ENCODE measurements at places on chromosomes 7 and 10.

- peak; percentile 44 for DNase-seq
Observed at GRCh38 chr7:117092785-117093184, 139.5 kb downstream of the ST7 start.

- DNase-seq = no peak
Observed at GRCh38 chr10:18271491-18271890, 131.3 kb downstream of the CACNB2 start.

DNA sequence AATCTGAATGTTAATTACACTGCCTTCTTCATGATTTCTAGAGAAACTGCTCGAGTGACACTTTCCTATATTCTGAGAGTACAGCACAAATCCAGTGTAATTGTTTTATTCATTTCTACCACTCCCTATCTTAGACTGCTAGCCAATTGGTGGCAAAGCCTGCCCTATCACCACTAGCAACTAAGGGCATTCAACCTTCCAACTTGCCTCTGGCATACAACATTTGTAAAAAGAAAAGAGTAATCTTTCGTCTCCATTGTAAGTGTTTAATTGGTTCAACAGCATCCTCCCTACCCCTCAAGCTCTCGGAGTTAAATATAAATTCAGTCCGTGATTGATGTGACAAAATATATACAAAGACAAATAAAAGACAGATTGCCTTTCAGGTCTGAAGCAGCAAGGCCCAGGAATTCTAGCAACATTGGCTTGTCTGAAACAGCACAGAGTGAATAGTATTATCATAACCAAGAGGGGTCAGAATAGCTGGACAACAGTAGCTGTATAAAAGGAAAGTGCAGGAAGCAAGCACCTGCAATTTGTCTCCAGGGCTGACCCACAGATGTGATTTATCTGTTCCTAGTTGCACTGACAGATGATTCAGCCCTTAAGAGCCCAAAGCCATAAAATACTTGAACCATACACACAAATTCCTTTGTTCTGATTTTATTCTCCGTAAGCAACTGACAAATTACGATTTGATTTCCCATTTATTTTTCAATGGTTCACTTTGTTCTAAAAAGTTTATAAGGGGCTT lies 47.6 kb upstream of the ANKRD1 start:
- DNase-seq = no peak

GRCh38 chr10:79023240-79024162 lies 45.3 kb upstream of the ZMIZ1 start:
- no peak for DNase-seq

DNA sequence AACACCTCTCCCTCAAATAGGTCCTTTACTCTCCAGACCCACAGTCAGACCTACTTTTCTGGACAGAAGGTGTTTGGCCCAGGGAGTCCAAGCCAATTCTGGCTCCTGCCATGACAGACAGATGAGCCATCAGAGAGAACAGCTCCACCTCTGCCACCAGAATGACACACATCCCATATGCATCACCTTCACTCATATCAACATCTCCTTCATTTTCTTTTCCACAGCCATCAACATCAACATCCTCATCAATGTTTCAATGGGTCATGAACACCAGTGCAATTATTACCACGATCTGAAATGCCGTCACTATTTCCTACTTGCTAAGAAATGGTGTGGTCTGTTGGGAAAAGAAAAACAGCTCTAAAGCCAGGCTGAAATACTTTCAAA lies 67.9 kb downstream of the CCDC71L start:
- no peak for DNase-seq

DNA sequence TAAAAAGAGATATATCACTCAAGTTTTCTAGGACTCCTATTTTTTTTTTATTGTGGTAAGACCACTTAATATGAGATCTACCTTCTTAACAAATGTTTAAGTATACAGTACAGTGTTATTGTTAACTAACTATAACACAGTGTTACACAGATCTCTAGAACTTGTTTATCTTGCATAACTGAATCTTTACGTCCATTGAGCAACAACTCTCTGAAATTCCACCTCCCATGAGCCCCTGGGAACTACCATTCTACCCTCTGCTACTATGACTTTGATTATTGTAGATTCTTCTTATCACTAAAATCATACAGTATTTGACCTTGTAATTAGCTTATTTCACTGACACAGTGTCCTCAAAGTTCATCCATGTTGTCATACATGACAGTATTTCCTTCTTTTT lies 22.5 kb upstream of the REEP3 start:
- DNase-seq = no peak

GRCh38 chr7:134941952-134942351 lies 44.4 kb upstream of the AGBL3 start:
- no peak for DNase-seq

- no peak for DNase-seq
Observed at GRCh38 chr7:123944395-123944794, 19.4 kb downstream of the SPAM1 start.

DNA sequence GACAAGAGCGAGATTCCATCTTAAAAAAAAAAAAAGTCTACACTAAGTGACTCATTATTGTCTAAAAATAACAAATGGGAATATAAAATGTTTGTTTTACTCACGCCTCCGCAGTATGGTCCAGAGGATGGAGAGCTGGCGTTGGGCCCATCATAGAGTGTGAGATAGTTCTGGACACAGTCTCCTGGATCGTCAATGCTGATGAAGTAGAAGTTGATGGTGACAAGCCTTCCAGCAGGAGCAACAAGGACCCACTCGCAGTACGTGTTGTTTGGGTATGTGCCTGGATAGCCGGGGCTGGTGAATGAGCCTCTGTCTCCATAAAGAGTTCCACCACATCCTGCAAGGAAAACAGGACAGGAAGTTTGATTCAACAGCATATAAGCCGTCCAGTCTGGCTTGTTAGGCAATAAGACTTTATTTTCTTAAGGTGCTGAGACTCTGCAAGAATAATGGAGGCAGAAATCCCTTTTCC lies 11.5 kb upstream of the RSU1 start:
- no peak for DNase-seq

GRCh38 chr7:1919539-1920265 lies 249.6 kb downstream of the ELFN1 start:
- DNase-seq = peak; percentile 53

- DNase-seq = no peak
Observed at GRCh38 chr10:101208543-101208942, 20.7 kb downstream of the LBX1 start.

GRCh38 chr10:118924493-118924892 lies 105.0 kb upstream of the NANOS1 start:
- DNase-seq = no peak

GRCh38 chr10:93224005-93224779 lies 150.5 kb downstream of the CYP26A1 start:
- no peak for DNase-seq

GRCh38 chr10:119246862-119247549 lies 39.6 kb downstream of the GRK5 start:
- DNase-seq = peak; percentile 50

DNA sequence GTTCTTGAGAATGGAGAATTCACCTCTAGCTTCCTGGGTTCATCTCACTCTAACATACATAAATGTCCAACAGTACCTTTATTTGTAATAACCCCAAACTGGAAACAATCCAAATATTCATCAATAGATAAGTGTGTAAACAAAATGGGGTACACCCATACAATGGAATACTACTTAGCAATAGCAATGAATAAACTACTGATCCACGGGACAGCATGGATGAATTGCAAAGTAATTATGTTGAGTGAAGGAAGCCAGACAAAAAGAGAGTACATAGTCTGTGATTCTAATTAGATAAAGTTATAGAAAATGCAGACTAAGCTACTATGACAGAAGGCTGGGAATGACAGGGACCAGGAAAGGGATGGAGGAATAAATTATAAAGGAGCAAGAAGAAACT lies 391.3 kb downstream of the CCSER2 start:
- no peak for DNase-seq

GRCh38 chr7:155800741-155801267 lies 11.5 kb downstream of the SHH start:
- no peak for DNase-seq

DNA sequence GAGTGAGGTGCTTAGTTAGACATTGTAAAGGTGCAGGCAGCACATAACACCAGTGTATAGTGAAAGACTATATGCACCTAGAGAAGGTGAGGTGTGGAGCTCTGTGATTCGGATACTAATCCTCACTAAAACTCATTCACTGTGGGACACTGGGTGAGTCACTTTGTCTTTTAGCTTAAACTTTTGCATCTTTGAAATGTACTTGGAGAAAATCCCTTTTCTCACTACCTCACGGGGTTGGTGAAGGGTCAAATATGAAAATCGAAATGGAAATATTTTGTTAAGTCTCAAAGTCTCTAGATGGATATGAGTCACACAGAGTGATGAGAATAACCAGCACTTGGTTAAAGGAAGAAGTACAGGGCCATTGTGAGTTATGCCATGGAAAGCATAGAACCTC lies 38.0 kb downstream of the MDFIC start:
- DNase-seq = no peak

DNA sequence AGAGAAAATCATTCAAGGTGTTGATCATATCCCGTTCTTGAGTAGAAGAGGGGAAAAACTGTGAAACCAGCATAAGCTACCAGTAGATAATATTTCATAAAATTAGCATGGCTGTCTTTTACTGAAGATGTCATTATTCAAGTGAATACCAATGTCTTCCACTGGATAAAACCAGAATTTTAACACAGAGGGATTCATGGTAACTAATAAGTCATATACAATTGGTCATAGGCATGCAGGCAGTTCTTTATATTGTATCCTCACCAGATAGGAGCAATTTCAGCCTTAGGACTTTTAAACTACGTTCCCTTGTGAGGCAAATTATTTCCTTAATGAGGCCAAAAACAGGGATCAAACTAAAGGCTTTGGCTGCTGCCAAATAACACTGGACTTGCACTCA lies 202.3 kb upstream of the PITRM1 start:
- no peak for DNase-seq

DNA sequence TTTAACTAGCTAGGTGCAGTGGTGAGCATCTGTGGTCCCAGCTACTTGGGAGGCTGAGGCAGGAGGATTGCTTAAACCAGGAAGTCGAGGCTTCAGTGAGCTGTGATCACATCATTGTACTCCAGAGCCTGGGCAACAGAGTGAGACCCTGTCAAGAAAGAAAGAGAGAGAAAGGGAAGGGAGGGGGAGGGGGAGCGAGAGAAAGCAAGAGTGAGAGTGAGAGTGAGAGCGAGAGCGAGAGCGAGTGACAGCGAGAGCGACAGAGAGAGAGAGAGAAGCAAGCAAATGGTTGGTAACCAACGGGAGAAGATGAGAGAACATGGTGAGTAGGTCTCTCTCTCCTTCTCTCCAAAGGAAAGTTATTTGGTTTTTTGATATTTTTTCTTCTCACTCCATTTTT lies 69.8 kb upstream of the DGKI start:
- no peak for DNase-seq

DNA sequence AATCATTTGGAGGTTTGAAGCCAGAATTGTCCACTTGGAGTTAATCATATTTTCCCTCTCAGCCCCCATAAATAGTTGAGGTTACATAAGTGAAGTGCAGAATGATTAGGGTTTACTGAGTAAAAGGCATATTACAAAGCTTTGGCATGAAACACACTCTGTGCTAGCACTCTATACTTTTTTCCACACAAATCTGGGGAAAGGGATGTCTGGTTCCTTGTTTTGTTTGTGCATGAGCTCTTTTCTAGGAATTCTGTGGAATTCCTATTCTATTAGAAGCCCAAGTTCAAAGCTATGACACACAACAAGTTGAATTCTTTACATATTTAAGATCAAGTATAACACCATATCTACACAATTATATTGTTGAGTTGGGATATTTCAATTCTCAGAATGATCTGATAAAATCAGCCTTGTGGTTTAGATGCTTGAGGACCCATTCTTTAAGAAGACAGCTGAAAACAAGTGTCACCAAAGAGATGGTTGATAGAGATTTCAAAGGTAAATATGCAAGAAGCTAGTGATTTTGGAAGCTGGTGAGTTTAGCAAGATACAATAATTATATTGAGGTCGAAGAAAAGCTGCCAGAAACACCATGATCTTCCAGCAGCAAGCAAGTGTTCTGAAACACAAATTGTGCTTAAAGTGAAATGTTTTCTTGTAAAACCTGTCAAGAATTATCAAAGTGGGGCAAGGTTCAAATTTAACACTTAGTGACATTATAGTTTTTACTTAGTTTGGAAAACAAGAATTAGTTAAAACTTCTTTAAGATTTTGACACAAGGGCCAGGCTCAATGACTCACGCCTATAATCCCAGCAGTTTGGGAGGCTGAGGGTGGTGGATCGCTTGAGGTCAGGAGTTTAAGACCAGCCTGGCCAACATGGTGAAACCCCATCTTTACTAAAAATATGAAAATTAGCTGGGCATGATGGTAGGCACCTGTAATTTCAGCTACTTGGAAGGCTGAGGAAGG lies 122.6 kb downstream of the INHBA start:
- peak; percentile 13 for DNase-seq

DNA sequence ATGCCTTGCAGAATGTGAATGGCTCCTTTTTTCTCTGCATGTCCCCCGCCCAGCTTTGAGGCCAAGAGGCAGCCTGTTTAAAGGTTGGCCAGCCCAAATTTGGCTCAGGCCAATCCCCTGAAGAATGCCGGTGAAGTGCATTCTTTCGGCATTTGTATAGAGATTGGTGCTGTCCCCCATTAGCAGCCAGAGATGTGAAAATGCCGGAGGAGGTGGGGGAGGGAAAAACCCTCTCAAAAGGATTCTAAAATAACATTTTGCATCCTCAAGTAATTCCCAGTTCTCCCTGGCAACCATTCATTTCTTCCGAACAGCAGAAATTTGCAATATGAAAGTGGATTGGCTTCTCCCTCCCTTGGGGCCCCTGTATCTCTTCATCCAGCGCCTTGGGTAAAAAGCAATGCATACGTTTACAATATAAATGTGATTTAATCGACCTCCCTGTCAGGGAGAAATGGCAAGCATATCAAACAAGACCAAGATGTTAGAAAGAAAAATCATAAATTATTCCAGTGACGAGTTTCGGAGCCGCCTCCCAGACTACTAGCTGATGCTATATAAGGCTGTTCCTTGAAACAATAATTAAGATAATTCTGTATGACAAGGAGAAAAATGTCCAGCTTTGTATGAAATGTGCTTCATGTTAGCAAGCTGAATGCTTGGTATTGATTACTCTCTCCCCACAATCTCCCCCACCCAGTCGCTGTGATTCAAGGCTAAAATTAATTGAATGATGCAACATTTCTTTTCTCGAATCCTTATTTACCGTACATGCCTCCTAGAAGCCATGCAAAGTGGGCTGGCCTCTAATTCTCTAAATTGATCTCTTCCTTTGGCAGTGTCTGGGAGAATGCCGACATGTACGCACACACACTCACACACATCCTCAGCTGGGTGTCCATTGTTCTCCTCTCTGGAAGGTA lies 323.7 kb downstream of the RPS24 start:
- peak; percentile 80 for DNase-seq

DNA sequence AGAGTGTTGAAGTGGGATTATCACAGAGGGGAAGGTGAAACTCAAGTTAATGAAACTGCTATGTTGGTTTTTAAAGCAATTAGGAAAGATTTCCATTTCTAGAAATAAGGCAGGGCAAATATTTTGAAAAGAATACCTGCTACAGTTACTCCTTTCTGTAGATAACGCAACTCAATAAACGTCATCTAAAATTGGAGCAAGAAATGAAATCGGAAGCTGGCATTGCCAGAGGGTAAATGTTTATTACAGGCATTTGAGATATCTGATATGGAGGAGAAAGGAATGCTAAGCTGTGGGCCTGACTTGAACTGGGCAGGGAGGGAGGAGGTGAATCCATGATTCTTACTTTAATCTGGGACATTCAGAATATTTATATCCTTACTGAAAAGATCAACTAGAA lies 217.0 kb upstream of the ADARB2 start:
- no peak for DNase-seq

All from eye (tissue), 1 donor.